T follicular helper cell (primary cell): ENCODE measurements at places on chromosomes 11 and 22.

GRCh38 chr11:92626624-92627023, 342.8 kb upstream of the MTNR1B start:
- no peak for DNase-seq

DNA sequence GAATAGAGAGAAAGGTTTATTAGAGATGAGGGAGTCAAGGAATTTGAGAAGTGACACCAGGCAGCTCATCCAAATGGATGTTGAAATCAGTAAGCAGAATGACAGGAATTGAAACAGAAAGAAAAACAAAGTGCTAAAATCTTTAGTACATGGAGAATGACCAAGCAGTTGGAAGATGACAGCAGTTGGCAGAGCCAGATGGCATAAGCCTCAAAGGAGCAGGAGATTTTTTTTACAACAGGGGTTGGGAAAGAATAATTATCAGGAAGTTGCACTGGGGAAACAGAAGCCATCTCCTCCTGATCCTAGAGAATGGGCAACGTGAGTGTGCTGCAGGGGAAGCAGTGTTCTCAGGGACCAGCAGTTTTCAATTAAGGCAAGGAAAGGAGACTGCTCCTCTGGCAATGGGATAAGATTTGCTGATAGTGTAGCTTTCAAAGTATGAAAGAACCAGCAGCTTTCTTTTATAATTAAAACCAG, 28.9 kb downstream of the RAB39A start:
- no peak for DNase-seq

DNA sequence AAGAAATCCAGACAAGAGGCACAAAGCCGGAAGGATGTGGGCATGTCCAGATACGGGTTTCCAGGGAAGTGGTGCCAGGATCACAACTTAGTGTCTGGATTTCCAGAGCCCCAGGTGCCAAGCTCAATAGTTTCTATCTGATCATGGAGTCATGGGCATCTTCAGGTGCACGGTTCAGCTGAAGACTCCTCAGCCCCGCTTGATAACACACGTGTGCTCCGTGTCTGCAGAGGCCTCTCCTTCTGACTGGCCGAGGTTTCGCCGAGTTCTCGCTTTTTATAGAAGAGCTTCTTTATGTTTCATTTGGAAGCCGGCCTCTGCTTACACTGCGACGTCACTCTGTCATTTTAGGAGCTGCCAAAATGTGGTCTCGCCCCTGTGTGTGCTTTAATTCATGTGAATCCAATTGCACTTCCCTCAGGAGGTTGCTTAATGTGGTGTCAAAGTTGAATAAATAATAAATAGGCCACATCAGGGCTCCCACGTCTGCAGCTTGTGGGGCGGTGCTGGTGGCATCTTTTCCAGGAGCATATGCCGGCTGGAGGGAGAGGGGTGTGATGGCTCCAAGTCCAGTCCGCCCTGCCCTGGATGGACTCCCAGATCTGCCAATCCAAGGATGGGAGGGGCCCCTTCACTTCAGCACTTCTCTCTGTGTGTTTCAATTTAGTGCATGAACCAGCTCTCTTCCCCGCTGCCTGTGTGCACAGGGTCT, 1410.8 kb downstream of the TBC1D22A start:
- DNase-seq = no peak

DNA sequence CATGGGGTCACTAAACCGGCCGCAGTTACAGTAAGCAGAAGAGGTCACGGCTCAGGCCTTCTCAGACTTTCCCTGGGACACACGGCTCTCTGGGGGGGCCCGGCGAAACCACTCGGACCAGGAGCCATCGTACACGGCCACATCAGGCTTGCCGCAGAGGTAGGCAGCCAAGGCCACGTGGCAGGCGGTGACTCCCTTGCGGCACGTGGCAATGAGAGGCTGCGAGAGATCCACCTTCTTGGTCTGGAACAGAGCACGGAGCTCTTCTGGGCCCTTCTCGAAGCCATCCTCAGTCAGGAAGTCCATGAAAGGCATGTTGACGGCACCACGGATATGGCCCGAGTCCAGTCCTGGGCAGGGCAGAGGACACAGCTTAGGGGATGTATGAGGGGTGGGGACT, 8.3 kb downstream of the TST start:
- no peak for DNase-seq
